Omental fat pad (tissue), 4 donors: ENCODE measurements at places on chromosomes 1 and 21.

GRCh38 chr1:176522310-176522845, 59.4 kb downstream of the PAPPA2 start:
- no peak for DNase-seq

GRCh38 chr1:104264521-104264920, 514.8 kb downstream of the AMY1C start:
- DNase-seq: no peak

DNA sequence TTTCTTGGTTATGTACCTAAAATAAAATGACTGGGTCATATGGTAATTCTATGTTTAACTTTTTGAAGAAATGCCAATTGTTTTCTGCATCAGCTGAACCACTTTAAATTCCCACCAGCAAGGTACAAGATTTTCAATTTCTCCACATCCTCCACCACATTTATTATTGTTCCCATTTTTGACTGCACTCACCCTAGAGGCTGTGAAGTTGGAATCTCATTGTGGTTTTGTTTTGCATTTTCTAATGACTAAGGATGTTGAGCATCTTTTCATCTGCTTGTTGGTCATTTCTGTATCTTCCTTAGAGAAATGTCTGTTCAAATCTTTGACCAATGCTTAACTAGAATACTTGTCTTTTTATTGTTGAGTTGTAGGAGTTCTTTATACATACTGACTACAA, 72.5 kb downstream of the ASTN1 start:
- no peak for DNase-seq

- DNase-seq: no peak
Measured at GRCh38 chr1:151005729-151006319, 878 bp downstream of the MINDY1 start.

DNA sequence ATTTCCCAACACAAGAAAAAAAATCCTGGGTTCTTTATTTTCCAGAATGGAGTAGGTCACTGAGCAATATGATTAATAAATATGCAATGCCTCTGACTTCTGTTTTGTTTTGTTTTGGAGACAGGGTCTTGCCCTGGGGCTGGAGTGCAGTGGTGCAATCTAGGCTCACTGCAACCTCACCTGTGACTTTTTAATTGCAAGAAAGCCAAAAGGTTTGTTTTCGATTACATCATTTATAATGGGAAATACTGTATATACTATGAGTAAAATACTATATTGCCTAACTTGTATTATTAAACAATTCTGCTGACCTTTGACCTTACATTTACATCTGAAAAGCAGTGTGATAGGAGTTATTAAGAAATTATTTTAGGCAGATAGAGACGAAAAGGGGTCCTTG, 11.6 kb upstream of the CD46 start:
- no peak for DNase-seq

DNA sequence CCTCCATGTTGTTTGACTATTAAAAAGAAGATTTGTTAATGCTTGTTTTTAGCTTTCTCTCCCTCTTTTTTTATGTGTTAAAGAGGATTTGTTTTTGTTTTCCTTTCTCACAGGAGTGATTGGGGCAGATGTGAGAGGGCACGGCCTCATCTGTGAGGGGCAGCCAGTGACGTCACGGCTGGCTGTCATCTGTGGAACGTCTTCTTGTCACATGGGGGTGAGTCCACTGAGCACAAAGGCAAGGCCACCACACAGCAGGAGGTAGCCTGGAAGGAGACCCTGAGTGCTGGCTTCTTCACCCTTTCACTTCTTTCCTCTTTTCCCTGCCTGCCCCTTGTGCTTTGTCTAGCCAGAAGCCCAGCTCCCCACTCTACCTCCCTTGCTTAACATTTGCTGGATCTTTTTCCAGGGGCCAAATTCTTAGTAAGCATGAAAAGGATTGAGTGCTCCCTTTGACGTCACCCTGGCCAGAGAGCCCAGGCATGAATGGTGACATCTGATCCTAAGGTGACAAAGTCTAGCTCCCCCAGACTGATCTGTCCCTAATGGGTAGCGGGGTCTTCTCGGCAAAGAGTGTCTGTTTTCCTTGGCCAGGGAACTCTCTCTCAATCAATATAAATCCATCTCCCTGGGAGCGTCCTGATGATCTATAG, 257.2 kb downstream of the FGGY start:
- no peak for DNase-seq

- no peak for DNase-seq
Measured at GRCh38 chr1:76827066-76827465, 40.2 kb upstream of the ST6GALNAC5 start.

- no peak for DNase-seq
Measured at GRCh38 chr1:29514361-29515169, 278.2 kb downstream of the PTPRU start.

- no peak for DNase-seq
Measured at GRCh38 chr1:10553118-10553517, 78.4 kb downstream of the PEX14 start.

DNA sequence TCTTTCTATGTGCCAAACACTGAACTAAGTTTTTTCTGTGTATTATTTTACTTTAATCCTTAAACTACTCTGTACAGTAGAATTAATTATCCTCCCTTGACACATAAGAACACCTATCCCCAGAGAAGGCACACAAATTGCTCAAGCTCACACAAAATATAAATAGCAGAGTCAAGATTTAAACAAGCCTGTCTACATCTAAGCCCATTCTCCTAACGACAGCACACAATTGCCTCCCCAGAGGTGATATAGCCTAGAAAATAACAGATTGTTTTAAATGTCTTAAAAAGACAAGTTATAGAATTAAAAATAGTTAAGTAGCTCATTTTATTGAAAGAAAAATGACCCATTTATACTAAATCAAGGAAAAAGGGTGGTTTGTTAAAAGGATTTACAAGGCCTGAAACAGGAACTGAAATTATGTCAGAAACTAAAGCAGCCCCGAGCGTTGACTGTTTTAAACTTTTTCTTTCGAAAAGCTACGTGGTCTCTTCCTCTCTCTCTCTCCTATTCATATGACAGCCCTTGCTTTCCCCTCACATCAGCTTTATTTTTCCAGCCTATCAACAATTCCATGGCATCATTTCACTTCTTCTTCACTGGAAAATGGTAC, 30.5 kb downstream of the TNFSF18 start:
- no peak for DNase-seq

GRCh38 chr1:145877923-145878486, 7.7 kb downstream of the ANKRD35 start:
- no peak for DNase-seq

DNA sequence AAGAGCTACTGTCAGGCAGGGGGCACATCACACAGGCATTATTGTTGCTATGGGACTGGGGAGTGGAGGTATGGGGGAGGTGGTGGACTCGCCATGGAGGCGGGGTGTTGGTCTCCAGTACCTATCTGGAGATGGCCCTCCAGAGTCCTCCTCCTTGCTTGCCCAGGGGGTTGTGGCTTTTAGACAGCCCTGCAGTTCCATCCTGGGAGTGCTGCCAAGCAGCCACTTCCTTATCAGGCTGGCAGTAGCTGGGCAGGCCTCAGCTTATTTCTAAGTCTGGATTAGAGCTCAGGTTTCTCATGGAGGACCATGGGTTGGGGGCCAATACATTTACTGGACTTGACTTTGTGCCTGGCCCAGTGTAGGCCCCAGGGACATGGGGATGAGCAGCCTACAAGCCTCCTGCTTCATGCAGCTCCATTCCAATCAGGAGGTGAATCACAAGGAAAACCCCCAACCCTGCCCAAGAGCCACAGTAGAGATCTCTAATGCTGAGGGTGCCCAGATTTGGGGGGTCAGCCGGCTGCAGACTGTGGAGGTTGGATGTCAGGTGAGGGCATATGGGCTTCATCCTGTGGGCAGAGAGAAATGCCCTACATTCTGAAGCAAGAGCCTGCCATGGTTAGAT, 210.7 kb upstream of the EDN2 start:
- no peak for DNase-seq

DNA sequence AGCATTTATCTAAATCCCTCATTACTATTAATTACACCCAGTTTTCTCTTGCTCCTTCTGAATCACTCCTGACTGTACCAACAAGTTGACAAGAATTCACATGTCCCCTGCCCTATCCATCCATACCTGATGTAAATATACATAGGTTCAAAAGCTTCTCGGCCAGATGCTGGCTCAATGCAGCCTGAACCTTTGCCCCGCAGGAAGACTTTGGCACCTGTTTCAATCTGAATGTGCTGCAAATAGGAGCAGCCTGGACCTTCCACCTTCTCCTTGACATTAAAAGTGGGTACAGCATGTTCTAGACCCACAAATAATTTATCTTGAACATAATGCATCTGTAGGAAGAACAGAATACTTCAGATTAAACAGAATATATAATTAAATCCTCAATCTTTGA, 8.7 kb downstream of the KHDC4 start:
- DNase-seq: no peak

DNA sequence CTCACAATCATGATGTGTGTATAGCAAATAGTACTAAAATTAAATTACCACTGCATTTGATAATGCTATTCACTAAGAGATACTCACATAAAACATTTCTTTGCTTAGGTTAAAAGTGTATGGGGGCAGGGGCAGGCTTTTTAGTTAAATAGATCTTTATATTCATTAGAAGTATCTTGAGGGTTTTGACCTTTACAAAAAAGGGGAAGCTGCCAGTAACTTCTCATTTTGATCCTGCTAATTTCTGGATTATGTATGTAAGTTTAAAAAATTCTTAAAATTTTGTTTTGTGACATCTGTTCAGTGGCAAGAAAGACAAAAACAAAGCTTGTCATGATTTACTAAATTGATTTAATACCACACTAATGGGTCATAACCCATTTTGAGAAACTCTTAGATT, 45.8 kb upstream of the S1PR1 start:
- DNase-seq: no peak

DNA sequence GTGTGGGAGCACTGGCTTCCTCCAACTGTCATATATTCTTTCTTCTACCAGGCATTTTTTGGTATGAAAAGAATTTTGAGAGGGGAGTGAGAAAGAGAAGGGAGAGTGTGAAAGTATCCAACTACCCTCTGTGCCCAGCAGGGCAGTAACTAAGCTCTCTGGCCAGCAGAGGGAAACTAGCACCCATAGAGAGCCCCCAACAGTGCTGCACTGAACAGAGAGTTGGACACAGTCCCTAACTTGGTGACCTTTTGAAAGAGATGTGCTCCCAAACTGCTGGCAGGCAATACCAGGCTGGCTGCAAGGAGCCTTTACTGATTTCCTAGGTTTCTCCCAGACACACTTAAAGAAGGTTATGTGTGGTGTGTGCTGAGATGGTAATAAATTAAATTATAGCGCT, 118.8 kb upstream of the PBX1 start:
- no peak for DNase-seq

DNA sequence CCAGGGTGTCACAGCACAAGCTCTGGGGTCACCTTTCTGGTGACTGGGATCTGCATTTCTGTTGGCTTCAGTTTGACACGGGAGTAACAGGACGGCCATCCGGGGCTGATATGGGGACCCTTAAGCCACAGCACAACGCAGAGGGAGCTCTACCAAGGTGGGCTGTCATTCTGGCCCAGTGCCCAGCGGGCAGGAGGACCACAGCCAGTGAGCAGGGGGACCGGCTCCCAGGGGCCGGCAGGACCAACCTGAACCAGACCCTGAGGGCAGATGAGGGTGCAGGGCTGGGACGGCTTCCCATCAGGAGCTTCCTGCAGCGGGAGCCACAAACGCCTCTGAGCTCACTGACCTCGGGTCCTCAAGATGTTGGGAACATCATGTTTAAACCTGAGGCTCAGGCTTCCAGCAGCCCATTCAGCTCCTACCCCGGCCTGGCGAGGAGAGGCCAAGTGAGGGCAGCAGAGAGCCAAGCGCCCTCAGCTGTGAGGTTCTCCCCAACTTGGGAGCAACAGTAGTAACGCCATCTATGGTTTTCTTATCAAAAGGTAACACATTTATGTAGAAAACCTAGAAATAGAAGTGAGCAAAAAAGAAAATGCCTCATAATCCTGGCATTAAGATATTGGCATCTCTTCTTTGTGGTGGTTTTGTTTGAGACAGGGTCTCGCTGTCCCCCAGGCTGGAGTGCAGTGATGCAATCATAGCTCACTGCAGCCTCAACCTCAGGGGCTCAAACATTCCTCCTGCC, 26.8 kb downstream of the TMEM201 start:
- DNase-seq: no peak

- DNase-seq: no peak
Measured at GRCh38 chr1:97095764-97096163, 374.2 kb downstream of the PTBP2 start.

DNA sequence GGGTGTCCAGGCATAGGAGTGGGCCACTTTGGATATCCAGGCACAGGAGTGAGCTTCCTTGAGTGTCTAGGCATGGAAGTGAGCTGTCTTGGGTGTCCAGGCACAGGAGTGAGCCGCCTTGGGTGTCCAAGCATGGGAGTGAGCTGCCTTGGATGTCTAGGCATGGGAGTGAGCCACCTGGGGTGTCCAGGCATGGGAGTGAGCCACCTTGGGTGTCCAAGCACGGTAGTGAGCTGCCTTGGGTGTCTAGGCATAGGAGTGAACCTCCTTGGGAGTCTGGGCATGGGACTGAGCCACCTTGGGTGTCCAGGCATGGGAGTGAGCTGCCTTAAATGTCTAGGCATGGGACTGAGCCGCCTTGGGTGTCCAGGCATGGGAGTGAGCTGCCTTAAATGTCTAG, 146.3 kb downstream of the C1orf94 start:
- DNase-seq: no peak

DNA sequence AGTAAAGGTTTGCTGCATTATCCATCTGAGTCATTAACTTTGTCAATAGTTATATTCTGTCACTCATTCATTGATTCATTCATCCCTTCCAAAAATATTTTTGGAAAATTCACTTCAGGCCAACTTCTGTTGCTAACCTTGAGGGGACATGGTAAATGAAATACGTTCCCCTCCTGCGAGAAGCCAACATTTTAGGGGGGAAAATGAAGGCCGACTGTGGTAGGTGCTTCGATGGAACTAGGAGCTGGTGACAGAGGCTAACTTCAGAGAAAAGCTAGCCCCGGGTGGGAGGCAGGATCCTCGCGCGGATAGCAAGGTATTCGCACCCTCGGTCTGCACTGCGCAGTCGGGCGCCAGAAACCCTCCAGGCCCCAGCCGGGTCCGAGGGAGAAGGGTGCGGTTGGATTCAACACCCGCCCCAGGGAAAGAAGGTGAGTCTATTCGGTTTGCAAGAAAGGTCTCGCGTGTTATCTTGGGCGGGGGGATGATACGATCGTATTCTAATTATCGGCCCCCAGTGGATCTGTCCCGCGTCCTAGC, 646 bp upstream of the RRP15 start:
- DNase-seq: no peak

- peak; percentile 32 for DNase-seq
Measured at GRCh38 chr1:1033009-1033587, 13.2 kb downstream of the AGRN start.
